GM23248 (cell line): ENCODE measurements at places on chromosomes 2 and 18. TPM values are rescaled to one million over a fixed set of nuclear protein-coding genes. Genes with fewer than 3 reads are reported as not detected.
A peak's percentile ranks its signal among the peaks of the same experiment; 100 is the strongest.

DNA sequence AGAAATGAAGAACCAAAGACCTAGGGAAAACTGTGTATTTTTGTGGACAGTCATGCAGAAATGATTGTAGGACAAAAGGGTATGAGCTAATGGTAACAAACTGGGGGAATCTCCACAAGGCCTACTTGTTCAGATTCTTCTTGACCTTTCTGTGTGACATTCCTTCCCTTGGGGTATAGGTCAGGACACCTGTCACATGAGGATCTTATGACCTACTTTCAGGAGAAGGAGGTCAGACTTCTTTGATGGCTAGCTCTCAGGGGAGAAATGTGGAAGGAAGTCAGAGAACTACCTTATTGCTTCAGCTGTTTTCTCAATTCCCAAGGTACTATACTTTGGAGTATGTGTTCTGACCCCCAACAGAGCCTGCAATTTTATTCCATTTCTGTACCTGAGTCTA, 40.7 kb upstream of the TANK start:
- no peak for DNase-seq

DNA sequence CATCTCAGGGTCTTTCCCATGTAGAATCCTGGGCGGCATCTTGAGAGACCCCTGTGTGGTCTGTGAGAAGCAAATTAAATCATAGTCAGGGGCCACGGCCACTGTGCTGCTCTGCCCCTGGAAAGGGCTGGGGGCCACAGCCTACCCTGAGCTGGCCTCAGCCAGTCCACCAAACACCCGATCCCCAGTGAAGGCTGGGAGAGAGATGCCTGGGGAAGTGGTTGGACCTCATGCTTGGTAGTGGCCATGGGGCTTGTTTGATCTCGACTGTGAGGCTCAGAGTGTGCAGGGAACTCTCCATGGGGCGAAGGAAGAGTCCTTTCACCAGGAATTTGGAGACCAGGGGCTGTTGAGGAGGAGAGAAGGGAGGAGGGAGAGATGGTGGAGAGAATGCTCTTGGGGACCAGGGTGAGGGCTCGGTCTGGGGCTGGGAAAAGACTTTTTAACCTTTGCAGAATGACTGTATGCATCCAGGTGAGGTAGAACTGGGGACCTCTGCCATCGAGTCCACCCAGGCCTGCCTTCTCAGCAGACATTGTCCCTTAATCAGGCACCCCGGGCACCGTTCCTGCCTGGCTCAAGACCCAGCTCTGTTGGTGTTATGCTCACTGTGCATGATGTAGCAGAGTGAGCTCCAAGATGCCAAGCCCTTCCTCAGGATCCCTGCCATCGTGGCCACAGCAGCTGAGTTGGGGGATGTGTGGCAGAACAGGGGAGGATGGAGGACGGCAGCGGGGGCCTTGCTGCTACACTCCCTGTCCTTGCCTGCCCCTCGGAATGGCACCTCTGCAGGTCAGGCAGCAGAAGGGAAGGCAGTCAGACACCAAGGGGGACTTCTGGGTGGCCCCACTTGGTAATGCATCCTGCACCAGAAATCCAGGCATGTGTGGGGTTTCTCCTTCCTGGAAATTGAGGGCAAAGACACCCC, 249.9 kb downstream of the DYSF start:
- DNase-seq = no peak

DNA sequence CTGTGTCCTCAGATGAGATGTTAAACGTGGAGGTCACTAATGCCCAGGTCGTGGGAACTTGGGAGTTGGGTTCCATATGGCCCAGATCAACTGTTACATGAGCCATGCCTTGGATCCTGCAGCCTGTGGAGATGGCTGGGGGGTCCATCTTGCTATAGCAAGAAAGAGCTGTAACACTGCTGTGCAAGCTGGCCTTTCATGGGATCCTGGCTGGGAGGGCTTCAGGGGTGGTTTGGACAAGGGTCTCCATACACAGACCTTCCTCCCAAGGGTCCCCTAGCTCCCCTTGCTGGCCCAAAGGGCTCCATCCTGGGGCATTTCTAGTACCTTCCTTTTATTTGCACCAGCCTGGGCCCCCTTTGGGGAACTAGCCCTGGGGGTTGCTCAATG, 337.7 kb downstream of the DYSF start:
- no peak for DNase-seq

Gene CD8B
- not detected in 2 replicates for total RNA-seq

- peak; percentile 17 for DNase-seq
Measured at GRCh38 chr2:235485362-235485761, 8.5 kb upstream of the AGAP1 start.
